Kidney (tissue), 22 donors: ENCODE measurements at places on chromosomes 7 and 10. TPM values are rescaled to one million over a fixed set of nuclear protein-coding genes. Genes with fewer than 3 reads are reported as not detected.

GRCh38 chr7:74240482-74240881 is 13.7 kb downstream of the RFC2 start:
- no peak for DNase-seq

DNA sequence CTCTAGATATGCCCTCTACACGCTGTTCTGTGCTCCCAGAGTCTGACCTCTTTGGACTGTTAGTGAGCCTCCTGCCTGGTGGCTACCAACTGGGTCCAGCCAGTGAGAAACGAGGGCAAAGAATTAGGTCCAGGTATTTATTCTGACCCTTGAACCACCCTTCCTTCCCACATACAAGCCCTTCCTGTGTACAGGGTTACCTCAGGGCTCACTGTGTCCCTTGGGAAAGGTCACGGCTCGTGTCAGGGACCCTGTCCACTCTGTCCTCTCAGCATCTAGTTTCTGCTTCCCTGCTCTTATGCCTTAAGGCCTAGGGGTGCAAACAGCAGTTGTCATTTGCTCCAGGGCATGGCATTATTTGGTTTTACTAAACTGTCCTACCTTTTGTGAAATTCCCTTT is 180.4 kb downstream of the SDK1 start:
- no peak for DNase-seq

DNA sequence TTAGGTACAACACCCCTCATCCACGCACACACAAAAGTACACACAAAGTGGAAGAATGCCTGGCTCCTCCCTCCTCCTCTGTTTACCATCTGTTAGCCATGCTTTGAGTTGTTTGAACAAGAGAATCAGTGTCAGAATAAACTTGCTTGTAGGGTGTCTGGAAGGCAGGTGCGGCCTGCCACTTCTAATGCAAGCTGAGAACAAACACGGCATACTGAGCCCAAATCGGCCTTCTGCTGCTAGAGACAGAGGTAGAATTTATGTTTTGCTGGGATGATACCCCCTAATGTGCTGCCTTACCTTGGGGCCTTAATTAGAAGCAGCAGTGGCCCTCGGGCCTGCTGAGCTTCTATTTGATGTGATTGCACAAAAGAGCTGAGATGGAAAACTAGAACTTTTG is 24.9 kb upstream of the FAM180A start:
- DNase-seq = no peak

GRCh38 chr7:24057243-24057642 is 226.7 kb upstream of the NPY start:
- no peak for DNase-seq

DNA sequence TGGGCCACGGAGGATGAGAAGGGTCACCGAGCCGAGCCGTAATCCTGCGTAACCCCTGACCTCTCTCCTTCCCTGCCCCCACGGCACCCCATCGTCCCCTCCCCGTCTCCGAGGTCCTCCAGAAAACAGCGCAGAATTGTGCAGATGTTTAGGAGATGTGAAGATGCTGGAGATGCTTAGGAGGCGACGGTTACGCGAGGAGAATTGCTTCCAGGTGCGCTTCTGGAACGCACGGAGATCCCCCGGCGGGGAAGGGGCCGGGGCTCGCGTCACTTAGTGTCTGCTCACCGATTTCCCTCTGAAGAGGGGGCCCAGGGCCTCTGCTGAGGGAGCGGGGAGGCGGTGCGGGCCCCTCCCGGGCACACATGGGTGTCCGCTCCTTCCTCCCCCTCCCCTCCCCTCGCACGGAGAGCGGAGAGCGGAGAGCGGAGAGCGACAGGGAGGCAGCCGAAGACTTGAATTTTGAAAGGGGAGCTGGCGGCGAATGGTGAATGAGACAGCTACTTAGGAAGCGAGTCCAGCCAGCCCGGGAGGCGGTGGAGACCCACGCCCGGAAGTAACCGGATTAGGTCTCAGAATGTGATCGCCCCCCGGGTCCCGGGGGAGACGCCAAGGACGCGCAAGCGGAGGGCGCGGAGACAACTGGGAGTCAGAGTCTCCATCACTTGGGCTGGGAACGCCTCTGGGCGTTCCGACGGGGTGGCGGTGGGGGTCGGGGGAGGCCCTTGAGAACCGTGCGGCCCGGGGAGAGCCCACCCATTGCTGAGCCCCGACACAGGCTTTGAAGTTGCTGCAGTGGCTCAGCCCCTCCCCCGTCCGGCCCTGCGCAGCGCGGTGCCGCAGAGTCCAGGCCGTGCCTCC is 8.7 kb upstream of the EN2 start:
- no peak for DNase-seq

GRCh38 chr10:50508315-50509051 is 115.3 kb downstream of the SGMS1 start:
- peak; percentile 58 for DNase-seq

- DNase-seq = no peak
These were observed 773.4 kb downstream of the CNTNAP2 start for GRCh38 chr7:146889806-146890555.

DNA sequence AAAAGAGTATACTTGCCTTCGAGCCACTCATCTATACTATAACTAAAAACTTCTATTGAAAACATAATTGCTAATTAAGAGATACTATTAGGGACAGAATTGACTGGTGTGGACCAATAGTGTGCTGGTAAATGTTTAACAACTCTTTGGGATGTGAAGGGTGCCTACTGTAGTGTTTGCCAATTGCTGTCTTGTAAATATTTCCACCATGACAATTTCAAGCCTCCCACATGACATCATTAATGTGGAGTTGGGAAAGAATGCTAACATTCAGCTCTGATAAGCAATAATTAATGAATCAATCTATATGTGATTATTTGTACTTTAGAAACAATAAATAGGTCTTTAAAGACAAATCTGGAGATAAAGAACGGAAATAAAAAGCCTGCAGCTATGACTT is 136.8 kb downstream of the DGKB start:
- DNase-seq = no peak

GRCh38 chr7:30929686-30930085 is 18.0 kb downstream of the AQP1 start:
- DNase-seq = peak; percentile 6

GRCh38 chr7:5177060-5177459 is 13.0 kb upstream of the WIPI2 start:
- peak; percentile 69 for DNase-seq

GRCh38 chr10:124329941-124330340 is 88.8 kb downstream of the OAT start:
- DNase-seq = no peak

GRCh38 chr7:64883113-64883905 is 19.8 kb upstream of the ZNF273 start:
- DNase-seq = no peak

Gene AGBL3
- total RNA-seq = 7.6 TPM

Gene TFAM
- 35.0 TPM for total RNA-seq

Gene IGFBP3
- total RNA-seq = 193 TPM

Gene POLR2J2
- 10.5 TPM for total RNA-seq

Gene LHFPL3
- not detected for total RNA-seq

Gene CFAP70
- total RNA-seq = 6.0 TPM
